ENCODE measurements at places on chromosomes 4 and X. TPM values are rescaled to one million over a fixed set of nuclear protein-coding genes. Genes with fewer than 3 reads are reported as not detected.

- DNase-seq = no peak
These were observed 204.7 kb downstream of the PACRGL start for GRCh38 chr4:20904966-20905365.

DNA sequence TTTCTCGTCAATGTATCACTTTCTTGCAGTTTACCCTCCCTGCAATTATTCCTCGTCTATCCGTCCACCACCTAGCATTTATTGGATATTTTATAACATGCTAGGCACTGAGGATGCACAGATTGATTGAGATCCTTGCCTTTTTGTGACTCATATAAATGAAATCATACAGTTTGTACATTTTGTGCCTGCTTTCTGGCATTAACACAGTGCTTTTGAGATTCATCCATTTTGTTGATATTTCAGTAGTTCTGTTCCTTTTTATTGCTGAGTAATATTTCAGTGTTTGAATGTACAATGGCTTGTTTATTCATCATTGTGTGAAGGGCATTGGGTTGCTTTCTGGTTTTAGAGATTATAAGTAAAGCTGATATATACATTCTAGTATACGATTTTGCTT, 841 bp downstream of the TBC1D19 start:
- no peak for DNase-seq

DNA sequence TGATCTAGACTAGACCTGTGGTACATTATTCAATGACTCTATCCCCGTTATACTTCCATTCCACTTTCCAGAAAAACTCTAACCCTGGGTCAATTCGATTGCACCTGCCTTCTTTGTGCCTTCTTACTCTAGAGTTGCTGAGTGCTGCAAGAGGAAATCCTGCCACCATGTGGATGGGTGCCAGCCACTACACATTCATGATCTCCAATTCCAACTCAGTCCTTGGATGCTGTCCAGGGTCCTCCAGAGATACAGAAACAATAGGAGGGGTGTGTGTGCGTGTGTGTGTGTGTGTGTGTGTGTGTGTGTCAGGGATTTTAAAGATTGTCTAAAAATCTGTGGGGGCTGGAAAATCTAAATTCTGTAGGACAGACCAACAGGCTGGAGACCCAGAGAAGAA, 42.9 kb upstream of the INTS6L start:
- DNase-seq = peak; percentile 69

DNA sequence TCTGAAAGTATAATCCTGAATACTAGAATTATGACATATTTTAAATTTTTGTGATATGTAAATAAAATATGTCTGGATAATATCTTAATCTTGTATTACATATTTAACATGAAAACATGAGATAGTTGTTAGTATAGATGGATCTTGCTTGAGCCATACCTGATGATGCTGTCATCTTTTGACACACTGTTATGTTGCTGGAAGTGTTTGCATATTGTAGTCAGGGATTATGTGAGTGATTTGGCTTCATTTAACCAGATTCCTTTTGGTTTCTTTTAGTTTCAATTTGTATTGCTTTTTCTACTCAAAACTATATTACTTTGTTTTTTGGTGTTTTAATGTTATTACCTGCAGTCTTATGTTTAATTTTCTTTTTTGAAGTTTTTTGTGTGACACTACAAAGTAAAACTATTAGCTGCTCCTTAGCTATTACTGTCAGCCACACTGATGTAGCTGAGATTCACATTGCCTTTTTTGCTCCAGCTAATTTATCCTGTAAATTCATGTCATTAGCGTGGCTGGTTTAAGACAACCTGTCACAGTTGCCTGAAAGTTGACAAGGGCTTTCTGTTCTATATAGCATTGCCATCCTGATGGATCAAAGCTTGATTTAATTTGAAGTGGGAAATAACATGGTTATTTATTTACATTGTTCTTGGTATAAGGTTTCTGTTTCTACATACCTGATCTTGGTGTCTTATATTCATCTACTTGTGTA, 33.7 kb downstream of the METAP1 start:
- DNase-seq = no peak

DNA sequence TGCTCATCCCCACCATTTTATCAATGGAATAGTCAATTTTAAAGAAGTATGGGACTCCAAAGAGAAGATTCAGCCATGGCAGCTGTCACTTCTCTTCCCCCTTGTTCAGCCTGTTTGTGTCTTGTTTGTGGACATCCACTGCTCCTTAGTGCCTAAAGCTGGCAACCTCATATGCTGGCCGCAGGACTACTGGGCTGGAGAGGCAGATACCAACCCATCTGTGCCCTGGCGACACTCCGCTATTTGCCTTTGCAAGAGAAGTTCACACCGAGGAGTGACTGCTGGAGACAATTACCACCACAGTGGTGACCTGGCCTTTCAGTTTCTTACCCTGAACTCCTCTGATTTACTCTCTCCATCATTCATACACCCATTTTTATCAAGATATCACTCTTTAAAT, 64.3 kb downstream of the NHSL2 start:
- DNase-seq = no peak

NUDT11 gene
- 3.3 TPM for total RNA-seq

TLR3 gene
- 3.1 TPM for total RNA-seq

DNA sequence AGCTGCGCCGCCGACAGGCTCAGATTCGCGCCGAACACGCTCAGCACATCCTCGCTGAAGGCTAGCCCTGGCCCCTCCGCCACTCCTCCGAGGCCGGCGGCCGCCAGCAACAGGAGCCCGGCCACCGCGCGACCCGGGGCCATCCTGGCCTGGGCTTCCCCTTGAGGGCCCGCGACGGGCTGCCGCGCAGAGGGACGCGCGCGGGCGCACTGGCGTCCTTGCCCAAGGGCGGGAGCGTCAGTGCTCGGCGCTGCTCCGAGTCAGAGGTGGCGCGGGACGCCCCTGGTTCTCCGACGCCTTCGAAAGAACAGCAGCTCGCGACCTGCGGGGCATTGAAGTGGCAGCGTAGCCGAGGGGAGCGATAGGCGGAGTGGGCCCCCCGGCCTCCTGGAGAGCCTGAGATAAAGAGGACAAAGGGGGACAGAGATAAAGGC, 745 bp downstream of the SLC39A8 start:
- DNase-seq = peak; percentile 75

DNA sequence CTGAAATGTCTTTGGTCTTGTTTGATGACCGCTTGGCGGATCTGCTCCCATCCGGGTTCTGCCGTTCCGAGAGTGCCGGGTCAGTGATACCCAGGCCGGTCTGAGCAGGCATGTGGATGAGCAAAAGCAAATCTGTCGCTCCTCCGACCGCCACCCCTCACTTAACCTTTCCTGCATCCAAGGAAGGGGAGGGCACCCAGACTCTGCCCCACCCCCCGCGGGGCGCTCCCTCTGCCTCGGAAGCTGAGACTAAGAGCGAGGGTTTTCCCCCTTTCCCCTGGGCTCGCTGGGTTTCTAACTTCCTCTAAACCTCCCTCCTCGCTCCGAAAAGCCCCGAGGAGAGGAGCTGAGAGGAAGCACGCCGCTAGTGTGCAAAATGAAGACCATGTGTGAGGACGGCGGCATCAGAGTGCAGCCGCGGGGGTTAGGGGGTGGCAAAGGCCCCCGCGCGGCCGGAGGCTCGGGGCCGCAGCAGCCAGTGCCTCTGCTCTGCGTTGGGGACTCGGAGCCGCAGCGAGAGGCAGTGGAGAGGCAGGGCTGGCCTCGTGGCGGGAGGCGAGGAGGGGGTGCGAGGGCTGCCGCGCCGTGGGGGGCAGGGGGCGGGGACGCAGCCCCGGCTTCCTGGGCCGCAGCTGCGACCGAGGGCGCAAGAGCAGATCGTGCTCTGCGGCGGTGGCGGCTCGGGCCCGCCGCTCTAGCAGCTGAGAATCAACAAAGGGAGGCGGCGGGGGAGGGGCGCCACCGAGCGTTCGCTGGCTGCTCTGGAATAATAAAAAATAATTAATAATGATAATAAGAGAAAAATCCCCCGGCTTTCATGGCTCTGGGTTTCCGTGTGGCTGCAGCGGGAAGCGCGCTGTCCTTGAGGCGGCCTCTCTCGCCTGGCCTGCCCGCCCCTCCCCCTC, 55.8 kb upstream of the BCOR start:
- DNase-seq = peak; percentile 73

XPNPEP2 gene
- 2.6 TPM for total RNA-seq
